ENCODE measurements at places on chromosomes 1 and 21.

DNA sequence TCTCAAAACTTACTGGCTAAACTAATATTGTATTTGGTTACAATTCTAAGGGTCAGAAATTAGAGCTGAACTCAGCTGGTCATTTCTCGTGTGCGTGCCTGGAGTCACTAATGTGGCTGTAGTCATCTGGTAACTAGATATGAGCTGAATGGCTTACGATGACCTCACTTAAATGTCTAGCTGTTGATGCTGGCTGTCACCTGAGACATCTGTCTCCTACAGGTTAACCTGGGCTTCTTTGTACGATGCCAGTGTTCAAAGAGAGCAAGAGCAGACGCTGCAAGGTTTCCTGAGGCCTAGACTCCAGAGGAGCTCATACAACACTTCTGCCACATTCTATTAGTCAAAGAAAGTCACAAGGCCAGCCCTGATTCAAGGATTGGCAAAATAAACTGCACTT lies 17.1 kb upstream of the ALG6 start:
- no peak for DNase-seq

- DNase-seq, result no peak
Measured at GRCh38 chr1:3641046-3641760, 8.7 kb downstream of the WRAP73 start.

DNA sequence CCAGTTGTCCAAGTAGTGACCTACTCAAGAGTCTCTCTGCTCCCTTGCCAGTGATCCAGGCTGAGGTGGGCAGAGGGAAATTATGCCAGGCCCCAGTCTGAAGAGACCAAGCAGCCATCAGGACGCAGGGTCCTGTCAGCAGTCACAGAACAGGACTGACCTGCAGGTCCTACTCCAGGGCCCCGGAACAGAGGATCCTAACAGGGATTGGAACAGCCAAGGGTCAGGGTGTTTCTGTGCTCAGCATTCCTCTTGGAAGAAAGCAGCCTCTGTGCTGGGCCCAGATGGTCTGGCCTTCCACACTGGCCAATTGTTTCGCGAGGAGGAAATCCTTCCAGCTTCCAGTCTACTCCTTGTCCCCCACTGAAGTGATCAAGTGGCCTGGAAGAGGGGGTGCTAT lies 41.6 kb upstream of the USP1 start:
- DNase-seq, result no peak

- no peak for DNase-seq
Measured at GRCh38 chr1:66160719-66161118, 368.0 kb downstream of the PDE4B start.

GRCh38 chr1:80894921-80895320 lies 905.8 kb upstream of the ADGRL2 start:
- no peak for DNase-seq

DNA sequence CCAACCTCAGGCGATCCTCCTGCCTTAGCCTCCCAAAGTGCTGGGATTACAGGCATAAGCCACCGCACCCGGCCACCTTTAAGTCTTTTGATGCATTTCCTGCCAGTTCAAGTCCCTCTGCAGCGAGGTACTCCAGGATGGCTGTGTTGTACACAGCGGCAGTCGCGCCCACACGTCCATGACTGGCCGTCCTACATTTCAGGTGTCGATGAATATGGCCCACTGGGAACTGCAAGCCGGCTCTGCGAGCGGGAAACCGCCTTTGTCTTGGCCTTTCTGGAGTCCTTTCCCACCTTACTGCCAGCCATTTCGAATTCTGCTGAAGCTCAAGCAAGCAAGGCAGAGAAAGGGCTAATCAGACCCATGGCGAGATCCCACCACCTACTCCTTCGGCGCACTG lies 34.6 kb downstream of the TRAPPC10 start:
- no peak for DNase-seq

DNA sequence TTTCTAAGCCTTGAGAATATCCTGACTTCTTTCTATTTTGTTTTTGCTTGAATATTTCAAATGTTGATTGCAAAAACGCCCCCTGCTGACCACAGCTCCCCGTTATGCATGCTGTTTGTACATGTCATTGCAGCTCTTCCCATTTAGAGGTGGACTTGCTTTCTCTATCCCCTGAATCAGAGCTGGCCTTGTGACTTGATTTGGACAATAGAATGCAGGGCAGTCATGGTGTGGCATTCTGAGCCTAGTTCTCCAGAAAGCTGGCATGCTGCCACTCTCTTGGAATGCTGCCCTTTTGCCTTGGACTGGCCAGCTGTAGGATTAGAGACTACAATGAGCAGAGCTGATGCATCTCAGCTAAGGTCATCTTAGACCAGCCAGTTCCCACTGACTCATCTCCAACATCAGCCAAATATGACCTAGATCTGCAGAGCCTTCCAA lies 1561.5 kb downstream of the MRPL39 start:
- DNase-seq, result no peak

DNA sequence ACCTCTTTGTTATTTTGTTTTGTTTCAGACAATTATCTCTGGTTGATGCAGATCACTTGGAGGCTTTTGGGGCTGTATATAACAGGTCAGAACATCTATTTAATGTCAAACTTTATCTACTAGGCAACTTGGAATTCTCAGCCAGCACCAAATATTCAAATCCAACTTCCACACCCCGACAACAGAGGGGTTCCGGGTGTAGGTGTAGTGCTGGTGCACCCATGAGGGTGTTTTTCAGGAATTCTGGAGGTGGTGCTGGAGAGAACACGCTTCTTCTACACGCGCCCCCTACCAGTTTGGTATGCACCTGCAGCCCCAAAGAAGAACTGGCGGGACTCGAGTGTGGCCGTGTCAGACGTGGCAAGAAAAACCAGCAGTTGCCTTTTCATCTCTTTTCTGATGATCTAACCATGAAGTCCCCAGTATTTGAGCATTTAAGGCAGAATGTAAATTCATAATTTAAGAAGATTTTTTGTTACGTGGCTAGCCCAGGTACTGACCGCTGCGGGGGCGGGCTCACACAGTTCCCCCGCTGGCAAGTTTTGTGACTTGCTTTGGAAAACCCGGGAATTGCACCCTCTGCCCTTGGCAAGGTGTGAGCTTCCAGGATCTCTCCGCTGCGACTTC lies 462 bp upstream of the TLCD4 start:
- DNase-seq, result no peak

GRCh38 chr1:167674156-167674555 lies 44.1 kb downstream of the RCSD1 start:
- DNase-seq, result no peak

DNA sequence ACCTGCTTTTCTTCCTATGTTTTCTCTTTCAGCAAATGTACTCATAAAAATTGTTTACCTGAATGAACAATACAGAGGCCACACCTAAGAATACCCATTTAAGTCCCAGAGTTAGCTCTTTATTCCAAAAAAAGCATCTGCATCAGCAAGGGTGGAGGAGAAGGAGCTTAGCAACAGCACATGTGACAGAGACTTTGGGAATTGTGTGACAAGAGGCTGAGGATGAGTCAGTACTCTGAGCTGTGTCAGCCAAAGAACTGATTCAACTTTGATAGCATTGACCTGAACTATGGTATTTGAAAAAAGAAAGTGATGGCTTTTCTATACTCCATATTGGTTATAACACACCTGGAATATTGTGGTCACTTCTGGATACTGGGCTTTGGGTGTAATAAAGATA lies 162.7 kb downstream of the ZNF648 start:
- DNase-seq, result no peak

DNA sequence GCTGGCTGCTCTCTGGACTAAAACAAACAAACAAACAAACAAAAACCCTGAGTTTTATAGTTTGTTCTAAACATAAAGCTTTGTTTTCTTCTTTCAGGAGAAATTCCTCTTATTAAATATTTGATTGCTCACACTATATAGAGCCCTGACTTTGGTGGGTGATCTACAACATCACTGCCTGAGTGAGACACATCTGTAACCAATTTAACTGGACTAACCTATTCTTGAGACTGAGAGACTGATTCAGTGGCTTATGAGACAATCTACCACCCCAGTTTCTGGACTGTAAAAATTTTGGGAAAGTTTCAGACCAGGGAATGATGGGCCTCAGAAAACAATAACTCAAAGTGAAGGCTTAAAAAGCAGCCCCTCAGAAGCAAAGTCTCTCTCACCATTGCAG lies 537.0 kb downstream of the NEGR1 start:
- no peak for DNase-seq

- DNase-seq, result no peak
Measured at GRCh38 chr1:34780528-34780927, 486 bp upstream of the GJB3 start.

DNA sequence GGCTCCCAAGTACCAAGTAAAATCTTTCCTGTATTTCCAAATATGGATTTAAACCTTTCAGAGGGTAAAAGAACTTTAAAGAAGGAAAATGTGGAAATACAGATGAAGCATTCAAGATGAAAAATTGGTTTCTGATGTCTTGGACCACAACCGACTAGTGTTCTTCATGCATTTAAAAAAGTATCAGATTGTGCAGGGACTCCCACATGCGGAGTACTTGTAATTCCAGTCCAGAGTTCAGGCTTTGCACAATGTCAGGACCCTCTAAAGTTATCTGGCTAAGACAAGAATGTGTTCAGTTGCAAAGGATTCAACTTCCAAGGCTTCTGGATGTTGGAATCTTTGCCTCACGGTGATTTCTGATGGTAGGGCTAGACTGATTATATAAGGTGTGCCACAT lies 66.7 kb downstream of the RGL1 start:
- DNase-seq, result no peak
